ENCODE measurements at places on chromosomes 5 and 9.

DNA sequence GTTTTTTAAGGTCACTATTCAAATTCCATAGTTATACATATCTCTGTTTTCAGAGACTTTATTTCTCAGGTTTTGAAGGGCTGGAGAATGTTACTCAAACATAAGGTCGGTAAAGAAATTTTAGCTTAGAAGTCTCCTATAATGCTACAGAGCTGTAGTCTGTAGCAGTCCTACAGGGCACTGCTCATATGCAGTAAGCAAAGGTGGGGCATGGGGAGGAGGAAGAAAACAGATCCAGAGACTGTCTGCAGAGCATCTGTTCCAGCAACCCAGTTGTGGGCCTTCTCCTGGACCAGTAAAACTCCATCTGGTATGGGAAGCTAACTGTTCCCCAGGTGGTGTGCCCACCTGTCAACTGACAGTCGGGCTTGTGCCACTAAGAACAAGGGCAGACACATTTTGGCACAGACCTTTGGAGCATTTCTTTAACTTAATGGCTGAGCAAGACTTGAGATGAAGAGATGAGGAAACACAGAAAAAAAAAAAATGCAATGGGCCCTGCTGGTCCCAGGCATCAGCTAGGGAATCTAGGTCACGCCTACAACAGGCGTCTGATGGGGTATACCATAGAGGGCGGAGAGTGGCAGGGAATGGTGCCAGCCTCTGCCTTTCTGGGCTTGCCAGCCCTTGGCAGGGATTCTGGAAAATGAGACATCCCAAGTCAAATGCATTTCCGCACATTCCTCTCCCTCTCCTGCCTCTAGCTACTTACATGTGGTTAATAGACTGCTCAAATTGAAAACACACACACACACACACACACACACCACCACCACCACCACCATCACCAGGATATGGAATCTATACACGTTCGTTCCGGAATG lies 218.9 kb downstream of the ARL15 start:
- no peak for DNase-seq

- no peak for DNase-seq
Measured at GRCh38 chr5:178123094-178123965, 7.5 kb upstream of the RMND5B start.

DNA sequence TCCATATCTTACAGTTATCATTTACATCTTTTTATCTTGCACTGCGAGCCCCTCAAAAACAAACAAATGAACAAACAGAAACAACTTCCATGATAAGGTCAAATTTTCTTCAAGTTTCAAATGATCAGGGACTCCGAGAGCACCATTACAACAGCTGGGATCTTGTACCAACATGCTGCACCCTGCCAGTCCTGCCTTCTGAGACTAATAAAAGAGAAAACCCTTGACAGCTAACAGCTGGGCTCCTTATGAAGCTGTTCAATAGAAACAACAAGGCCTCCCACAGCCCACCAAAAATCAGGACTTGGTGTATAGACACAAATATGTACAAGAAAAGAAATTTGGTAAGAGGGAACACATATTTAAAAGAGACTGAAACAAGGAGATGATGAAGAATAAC lies 985.3 kb upstream of the DMAC1 start:
- no peak for DNase-seq

DNA sequence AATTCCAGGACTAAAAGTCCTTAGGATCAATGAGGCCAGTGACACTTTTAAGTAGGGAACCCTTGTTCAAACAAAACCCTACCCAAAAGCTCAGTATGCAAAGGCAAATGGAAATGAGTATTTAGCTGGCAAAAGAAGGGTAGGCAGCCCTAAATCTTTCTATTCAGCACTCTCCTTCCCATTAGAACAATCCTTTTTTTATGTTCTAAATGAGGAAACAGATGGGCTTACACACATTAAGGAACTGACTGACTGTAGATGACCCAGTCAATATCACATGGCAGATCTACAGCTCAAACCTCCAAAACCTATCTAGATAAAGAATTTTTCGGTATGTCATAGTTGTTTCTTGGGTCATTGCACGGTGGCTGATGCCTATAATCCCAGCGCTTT lies 7.2 kb downstream of the CSNK1A1 start:
- no peak for DNase-seq

DNA sequence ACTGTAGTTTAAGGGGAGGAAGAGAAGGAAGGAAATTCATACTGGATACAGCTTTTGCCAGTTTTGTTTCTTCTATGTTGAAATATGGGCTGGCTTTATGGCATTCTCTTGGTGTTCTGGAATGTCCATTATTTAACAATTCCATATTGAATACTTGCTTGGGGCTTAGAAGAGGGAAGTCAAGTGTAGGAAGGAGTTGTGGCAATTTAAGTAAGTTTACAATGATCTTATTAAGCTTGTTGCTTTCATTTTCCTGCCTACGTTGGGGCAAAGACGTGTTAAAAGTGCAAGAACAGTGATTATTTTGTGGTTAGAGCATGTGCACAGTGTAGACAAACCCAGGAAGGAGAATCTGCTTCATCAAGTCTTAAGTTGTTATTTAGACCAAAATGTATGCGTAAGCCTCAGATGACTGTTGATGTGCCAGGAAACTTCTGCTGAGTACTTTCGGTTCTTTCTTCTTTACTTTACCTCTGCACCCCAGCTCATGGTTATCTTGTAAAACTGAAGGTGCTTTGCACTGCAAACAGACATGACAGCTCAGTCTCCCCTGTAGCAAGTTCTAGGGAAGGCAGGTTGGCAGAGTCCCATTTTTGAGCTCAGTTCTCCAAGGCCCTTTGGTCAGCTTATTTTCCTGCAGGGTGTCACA lies 75.8 kb downstream of the F2RL2 start:
- DNase-seq = no peak

GRCh38 chr9:89822996-89823395 lies 218.2 kb downstream of the GADD45G start:
- no peak for DNase-seq

- no peak for DNase-seq
Measured at GRCh38 chr9:14731294-14731981, 8.9 kb upstream of the CER1 start.

- no peak for DNase-seq
Measured at GRCh38 chr5:139275956-139276355, 17.6 kb upstream of the MATR3 start.

GRCh38 chr9:132327537-132327936 lies 27.2 kb downstream of the SETX start:
- no peak for DNase-seq

DNA sequence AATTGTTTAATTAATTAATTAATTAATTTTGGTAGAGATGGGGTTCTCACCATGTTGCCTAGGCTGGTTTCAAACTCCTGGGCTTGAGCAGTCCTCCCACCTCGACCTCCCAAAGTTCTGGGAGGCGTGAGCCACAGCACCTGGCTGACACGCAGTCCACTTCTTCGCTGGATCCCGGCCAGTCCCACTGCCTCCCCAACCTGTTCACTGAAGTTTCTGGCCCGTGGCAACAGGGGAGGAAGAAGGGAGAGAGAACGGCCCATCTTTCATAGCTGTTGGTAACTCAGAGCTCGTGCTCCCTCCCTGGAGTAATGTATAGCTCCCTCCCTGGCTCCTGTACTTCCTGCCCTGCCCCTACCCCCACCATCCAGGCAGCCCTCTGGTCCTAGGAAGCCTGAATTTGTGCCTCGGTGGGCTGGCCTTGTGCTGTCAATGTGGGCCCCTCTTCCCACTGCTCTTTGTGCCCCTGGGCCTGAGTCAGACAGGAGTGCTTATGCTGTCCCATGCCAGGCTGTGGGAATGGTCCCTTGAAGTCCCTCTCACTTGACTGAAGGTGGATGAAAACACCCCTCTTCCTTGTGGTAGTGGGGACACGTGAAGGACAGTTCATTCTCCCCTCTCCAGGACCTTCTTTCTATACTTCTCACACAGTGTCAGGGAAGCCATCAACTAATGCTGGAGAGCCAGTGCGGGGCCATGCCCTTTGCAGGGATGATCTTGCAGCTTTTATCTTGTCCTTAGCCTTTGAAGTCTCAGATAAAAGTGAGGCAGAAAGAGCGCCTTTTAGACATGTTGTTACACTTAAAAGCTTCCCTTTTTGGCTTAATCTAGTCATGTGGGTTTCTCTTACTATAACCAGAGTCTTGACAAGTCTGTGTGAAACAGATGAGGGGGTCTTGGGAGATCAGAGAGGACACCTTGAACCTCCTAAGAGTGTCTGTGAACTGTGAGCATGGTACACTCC lies 38.1 kb downstream of the ANGPTL2 start:
- DNase-seq = no peak

GRCh38 chr9:111076519-111076918 lies 38.2 kb upstream of the LPAR1 start:
- DNase-seq = no peak

Measured in stimulated activated CD4-positive, alpha-beta T cell treated with anti-CD3 and anti-CD28 coated beads, Interleukin-1b, Interleukin-23, amount 100 ng/mL, for 1 hour (primary cell).